H1 (cell line): ENCODE measurements at places on chromosomes 2 and 18.

- no peak for DNase-seq
Observed at GRCh38 chr18:48228301-48228715, 180.9 kb downstream of the ZBTB7C start.

DNA sequence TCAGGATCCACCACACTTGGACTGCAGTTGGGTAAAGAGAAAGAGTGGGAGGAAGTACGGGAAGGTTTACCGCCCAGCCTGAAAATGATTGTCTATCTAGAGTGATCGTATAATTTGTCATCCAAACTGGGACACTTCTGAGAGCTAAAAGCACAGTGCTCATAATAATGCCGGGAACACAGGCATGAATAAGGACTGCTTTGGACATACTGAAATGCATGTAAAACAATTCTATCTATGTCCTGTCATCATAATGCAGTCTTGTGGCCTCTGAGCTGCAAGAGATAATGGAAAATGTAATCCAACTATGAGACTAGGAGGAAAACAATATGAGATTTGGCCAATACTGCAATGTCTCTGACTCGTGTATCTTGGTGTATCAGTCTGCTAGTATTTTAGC, 435.5 kb downstream of the SOX11 start:
- no peak for DNase-seq

- DNase-seq: no peak
Observed at GRCh38 chr2:158539176-158540005, 82.6 kb downstream of the PKP4 start.

DNA sequence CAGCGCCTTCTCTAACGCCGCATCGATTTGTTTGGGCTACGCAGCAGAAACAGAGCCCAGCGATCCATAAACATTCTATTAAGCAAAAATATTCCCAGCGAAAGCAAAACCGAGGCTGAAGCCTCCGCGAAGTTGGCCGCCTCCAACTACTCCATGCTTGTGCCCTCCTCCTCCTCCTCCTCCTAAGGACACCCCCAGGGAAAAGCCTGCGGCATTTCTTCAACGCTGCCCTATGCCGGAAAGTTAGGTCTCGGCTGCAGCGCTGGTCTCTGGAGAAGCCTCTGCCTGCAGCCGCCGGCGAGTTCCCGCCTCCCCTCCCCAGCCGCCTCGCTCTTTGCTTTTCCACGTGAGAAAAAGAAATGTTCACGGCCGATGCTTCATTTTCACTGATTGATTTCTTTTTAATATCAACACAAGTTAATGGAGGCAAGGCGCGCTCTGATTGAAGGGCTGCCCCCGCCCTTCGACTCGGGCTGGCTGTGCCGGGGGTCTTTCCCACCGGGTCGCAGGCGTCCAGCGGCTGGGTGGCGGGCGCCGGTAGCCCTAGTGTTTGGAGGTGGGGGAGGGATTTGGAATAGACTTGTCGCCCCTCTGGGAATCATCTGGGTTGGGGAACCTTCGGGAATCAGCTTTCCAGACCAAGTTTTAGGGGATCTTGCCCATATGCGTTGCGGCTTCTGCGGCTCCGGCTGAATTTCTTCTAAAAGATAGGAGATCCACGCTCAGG, 3.9 kb downstream of the NRP2 start:
- DNase-seq: peak; percentile 59

DNA sequence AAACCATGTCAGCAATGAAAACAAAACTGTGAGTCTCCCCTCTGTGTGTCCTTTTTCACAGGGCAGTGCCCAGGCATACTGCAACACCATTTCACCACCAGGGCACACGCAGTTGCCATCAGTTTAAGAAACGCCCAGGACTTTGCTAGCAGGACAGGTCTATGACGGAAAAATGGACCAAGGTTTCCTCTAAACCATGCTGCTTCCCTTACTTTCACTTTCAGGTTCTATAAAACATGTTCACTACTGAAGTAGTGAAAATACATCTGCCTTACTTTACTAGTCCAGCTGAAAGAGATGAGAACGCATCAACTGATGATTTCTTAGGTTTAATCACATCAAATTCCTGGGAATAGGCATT, 110.5 kb downstream of the TCF4 start:
- no peak for DNase-seq

GRCh38 chr18:31275722-31276463, 42.1 kb upstream of the DSG1 start:
- DNase-seq: no peak

DNA sequence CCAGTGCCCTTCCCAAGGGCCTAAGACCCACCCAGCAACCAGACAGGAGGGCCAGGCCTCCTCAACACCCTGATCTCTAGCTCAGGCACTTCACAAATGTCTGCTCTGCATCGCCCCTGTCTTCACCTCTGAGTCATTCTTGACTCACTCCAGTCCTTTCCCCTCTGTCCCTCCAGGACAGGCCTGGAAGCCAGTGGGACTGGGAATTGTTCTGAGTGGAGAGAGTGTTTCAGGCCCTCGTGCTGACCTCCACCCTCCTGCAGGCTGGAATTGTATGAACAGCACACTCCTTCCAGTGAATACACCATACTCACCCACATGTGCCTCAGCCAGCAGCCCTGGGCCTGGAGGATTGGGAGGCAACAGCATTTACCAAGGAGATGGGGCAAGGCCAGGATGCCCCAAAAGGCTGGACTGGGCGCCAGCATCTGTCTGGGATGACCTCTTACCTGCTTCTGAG, 304.2 kb downstream of the CYP26B1 start:
- no peak for DNase-seq

GRCh38 chr18:43435851-43436250, 158.6 kb upstream of the SYT4 start:
- DNase-seq: no peak

GRCh38 chr18:34809451-34810072, 99.5 kb downstream of the DTNA start:
- DNase-seq: no peak

DNA sequence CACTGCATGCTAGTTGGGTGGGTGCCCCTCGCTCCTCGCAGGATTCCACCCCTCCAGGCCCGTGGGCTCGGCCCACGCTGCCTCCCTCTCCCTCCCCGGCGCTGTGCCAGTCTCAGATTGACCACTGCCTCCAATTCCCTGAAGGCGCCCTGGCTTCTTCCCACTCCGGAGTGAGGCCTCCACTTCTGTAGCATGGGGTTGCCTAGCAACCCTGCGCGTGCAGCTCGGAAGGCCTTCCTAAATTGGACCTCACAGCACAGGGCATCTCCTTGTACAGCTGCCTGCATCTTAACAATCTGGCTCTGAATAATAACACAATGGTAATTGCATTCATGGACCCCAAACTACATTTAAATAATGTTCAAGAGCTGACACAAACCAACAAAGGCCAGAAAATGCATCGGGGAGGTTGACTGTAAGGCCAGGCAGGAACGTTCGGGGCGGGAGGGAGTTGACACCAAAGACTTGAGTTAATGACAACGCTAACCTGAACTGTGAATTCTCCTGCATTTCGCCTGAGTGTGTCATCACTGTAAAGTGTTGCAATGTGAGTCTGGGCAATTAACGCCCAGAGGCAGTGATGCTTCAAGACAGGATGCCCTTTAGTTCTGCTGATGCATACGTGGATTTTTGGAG, 222.9 kb downstream of the ZBTB7C start:
- no peak for DNase-seq

DNA sequence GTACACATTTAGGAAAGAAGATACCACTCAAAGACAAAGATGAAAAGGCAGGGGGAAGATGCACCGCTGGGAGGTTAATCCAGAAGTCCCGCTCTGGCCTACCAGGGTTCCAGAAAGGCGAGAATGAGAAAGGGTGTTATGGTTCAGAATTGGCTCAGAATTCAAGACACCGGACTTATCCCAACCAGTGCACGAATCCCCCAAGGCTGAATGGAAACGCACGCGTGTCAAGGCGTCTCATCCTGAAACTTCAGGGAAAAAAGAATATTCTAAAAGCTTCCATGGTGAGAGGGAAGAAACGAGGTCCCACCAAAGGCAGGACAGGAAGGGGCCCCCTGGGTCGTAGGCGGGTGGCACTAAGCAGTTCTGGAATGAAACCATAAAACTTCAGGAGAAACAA, 71.9 kb downstream of the SLC66A2 start:
- no peak for DNase-seq

DNA sequence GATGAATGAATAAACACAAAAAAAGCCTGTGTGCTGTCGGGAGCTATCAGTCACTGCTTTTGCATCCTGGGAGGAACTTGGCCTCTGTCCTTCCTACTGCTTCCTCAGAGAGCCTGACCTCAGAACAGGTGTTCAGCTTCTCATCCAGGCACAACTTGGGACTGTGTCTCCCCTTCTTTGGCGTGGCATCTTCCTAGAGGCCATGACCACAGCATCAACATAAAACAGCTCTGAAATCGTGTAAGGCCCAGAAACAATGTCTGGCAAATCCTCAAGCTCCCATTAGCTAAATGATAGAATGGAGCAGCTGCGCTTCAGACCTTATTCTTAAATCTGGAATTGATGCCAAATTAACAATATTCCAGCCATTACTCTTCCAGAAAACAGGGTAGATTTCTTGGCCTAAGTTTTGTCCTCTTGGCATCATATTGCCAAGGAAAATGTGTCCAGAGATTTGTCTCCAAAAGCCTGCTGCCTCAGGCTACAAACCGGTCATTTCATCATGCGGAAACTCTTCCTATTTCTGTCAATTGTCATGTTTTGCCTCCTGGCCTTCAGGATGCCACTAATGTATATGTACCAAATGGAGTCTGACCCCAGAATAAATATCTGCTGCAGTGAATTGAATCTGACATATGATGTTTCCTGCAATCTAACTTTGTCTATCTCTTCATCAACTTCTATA, 53.2 kb upstream of the RAB27B start:
- DNase-seq: no peak

DNA sequence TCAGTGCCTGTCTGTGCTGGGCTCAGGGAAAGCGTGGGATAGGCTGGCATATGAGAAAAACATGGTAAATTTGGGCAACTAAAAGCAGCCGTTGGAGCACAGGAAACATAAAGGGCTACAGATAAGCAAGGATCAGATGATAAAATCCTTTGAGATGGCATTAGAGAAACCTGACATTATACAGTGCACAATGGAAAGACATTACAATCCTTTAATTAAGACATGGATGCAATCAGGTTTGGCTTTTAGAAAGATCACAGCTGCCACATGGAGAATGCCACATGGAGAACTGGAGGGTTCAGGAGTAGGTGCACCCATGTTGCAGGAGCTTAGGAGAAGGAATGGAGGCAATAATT, 117.3 kb downstream of the CDC42EP3 start:
- no peak for DNase-seq

- no peak for DNase-seq
Observed at GRCh38 chr18:35121531-35121930, 80.3 kb downstream of the MAPRE2 start.

- DNase-seq: no peak
Observed at GRCh38 chr2:225027061-225027762, 15.1 kb downstream of the DOCK10 start.

- no peak for DNase-seq
Observed at GRCh38 chr2:146879882-146880281, 964.9 kb upstream of the ACVR2A start.

DNA sequence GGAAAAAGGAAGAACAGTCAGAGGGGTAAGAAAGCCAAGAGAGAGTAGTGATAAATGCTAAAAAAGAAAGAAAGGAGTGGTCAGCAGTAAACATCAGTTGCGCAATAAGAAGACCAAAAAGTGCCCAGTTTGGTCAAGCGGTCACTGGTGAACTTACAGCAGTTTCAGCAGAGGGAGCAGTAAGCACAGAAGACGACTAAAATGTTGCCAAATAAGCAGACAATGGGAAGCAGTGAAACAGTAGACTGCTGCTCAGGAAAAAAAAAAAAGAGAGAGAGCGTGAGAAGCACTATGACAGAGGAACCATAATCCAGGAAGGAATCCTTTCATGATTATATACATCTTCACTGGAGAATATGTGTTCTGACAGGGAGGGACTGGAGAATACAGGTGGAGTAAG, 45.8 kb downstream of the DNAJC10 start:
- DNase-seq: no peak

DNA sequence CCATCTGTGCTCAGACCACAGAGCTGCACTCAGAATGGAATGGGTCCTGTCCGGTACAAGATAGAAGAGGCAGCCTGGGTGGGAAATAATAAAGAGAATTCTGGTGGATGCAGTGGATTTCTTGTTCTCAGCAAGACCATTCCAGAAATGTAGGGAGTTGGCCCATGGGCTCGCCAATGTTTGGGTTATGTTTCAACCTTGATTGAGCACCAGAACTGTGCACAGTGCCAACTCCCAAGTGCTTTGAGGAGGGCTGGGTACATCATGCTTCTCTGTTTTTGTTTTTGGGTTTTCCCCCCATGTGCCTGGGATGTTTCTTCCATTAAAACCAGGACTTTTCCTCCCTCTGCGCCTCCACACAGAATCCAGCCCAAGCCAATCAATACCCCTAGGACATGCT, 304.1 kb downstream of the TNS1 start:
- DNase-seq: no peak

- DNase-seq: peak; percentile 68
Observed at GRCh38 chr2:205763708-205764211, 81.5 kb downstream of the NRP2 start.

DNA sequence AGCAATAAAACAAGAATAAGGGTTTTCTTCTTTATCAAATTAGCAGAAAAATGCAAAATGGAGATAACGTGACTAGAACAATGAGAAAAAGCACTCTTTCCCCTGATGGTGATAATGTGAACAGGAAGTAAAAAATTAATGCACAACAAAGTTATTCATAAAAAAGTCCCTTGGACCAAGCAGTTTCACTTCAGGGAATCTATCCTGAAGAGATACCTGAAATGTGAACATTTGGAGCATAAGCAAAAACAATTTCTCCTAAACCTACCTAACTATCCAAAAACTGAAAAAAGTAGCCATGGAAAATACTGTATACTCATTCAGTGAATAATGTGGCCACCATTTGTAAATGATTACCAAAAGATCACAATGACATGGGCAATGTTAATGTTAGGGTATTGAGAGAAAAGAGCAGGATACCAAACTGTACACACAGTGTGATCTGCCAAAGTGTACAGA, 48.7 kb downstream of the TRIP12 start:
- DNase-seq: no peak

GRCh38 chr18:63472380-63472779, 4.4 kb upstream of the SERPINB5 start:
- no peak for DNase-seq

- DNase-seq: no peak
Observed at GRCh38 chr2:203155406-203155805, 83.4 kb upstream of the CYP20A1 start.

GRCh38 chr2:169964740-169965139, 137.5 kb downstream of the UBR3 start:
- DNase-seq: no peak

- DNase-seq: no peak
Observed at GRCh38 chr2:118525346-118525745, 322.1 kb downstream of the EN1 start.

GRCh38 chr2:176140513-176141317, 10.6 kb upstream of the HOXD4 start:
- DNase-seq: peak; percentile 66
